ENCODE measurements at places on chromosomes 1 and 21. TPM values are rescaled to one million over a fixed set of nuclear protein-coding genes. Genes with fewer than 3 reads are reported as not detected.

DNA sequence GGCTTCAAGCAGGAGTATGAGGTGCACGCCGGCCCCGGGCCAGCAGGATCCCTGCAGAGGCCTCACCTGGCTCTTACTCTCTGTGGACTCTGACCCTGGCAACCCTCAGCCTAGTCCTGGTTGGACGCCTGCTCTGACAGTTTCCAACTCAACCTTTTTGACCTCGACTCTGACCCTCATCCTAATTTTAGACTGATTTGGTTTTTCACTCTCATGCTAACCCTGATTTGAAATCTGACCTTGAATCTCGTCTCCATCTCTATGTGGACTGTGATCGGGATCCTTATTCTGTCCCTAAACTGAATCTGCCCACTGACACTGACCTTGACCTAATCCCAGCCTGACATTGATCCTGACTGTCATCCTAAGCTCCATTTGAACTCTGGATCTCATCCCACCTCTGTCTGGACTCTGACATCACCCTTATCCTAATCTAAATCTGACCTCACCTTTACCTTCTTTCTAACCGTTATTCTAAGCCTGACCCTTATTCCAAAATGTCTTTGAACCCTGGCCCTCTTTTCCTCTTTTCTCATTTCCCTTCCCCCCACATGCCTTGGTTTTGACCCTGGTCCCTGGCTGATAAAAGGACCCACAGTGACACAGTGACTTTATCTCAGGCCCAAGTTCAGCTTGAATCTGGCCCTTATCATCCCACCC lies 67.8 kb downstream of the PTPRU start:
- no peaks in the 10 kb centered on the region for H3K4me1 ChIP-seq
- no peaks in the 10 kb centered on the region for H3K27me3 ChIP-seq
- no peak overlapping the region for H3K27ac ChIP-seq
- peaks cover 55% of the 10 kb centered on the region for H3K36me3 ChIP-seq
- no peak for DNase-seq
- H3K4me3 ChIP-seq: no peak overlapping the region

- no peak overlapping the region for H3K4me3 ChIP-seq
- H3K36me3 ChIP-seq: no peaks in the 10 kb centered on the region
- DNase-seq: no peak
Observed at GRCh38 chr21:16571594-16571993, 841.8 kb downstream of the USP25 start.

- H3K4me3 ChIP-seq: no peak overlapping the region
- H3K27me3 ChIP-seq: no peaks in the 10 kb centered on the region
- no peak overlapping the region for H3K27ac ChIP-seq
- peaks cover 74% of the 10 kb centered on the region for H3K36me3 ChIP-seq
- H3K4me1 ChIP-seq: no peaks in the 10 kb centered on the region
Observed at GRCh38 chr1:51768971-51769588, 109.4 kb downstream of the NRDC start.

GRCh38 chr1:164583835-164584539 lies 25.0 kb downstream of the PBX1 start:
- H3K36me3 ChIP-seq: peaks cover 8% of the 10 kb centered on the region
- no peak for DNase-seq
- no peak overlapping the region for H3K4me3 ChIP-seq
- H3K27me3 ChIP-seq: no peaks in the 10 kb centered on the region

DNA sequence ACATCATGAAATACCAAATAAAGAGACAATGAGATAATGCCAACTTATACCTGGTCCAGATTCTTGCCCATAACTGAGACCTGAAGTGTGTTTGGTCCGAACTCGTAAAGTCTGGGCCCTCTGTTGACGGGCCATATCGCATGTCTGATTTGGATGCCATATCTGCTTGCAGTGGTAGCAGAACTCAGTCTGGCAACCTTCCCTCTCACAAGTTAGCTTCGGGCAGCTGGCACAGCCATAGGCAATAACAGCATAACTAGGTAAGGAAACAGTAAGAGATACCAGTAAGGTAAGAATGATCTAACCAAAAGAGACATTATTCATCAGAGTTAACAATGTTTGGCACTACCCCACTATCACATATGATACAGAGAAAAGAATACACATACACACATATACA lies 15.1 kb downstream of the RNF19B start:
- H3K27ac ChIP-seq: peak overlapping the region; percentile 71
- H3K4me3 ChIP-seq: peak overlapping the region; percentile 2
- H3K27me3 ChIP-seq: no peaks in the 10 kb centered on the region
- H3K36me3 ChIP-seq: peaks cover 40% of the 10 kb centered on the region

The RCC2 gene
- total RNA-seq: 73.6 TPM

The LCE1B gene
- not detected for total RNA-seq

The TRMT1L gene
- total RNA-seq: 25.2 TPM

All from stomach (tissue), 19 donors.